ENCODE measurements at places on chromosomes 3 and 15.

DNA sequence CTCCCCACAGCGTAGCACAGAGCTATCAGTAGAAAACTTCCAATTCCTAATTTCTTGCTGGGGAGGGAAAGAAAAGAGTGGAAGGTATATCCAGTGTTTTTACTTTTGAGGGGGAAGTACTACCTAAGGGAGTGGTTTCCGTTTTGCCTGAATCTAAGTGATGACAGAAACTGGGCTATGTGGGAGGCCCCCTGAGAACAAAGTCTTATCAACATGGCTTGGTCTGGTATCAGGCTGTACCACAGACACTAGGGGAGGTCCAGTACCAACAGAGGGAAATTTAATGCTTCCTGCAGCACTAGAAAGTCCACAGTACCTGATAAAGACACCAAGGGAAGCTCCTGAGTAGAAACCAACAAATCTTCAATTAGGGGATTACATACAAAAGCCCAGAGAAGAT lies 199.2 kb downstream of the IL5RA start:
- no peak for DNase-seq

DNA sequence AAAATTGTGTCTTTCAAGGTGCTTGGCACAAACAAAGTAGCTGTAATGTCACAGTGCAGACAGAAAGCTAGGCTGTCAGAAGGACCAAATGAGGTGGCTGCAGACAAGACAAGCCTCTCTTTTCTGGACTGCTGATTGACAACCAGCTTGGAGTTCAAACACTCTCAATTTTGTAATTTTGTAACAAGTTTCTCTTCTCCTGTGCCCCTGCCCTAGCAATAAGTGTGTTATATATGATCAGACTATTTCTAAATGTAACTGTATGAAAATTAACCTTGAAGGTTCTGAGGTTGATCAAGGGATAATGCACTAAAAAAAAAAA lies 172.0 kb downstream of the P3H2 start:
- DNase-seq, result no peak

DNA sequence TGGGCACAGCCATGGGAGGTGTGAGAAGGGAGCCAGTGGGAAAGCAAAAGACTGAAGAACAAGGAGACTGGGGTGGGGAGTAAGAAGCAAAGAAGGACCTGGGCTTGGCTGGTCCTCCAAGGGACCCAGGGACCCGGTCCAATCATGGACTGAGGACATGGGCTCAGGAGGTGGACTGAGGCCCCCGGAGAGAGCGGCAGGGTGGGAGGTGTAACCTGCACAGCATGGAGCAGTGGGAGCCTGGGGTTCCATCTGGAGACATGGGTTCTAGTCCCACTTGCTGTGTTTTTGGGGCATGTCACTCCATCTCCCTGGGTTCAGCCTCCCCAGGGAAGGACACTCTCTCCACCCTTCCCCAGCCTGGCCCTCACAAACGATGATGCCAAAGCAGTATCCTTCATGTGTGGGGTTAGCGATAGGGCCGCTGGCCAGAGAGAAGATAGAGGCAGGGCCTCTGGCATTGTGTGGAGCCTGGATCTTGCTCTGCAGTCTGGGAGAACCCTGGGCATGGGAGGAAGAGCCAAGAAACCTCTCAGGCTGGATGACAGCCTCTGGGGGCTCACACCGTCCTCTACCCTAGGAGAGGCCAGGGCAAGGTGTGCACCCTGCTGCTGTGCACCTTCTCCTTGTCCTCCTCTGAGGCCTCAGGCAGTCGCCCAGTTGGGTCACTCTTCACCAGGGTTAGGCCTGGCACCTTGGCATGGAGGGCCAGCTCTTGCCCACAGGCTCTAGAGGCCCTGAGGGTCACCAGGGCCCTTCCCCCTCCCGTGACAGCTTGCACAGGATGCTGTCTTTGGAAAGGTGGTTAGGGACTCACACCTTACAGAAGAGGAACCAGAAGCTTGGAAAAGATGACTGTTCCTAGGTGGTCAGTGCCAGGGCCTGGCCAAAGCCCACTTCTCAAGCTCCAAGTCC lies 26.0 kb downstream of the FBXW12 start:
- DNase-seq, result no peak

GRCh38 chr3:191290311-191291025 lies 38.7 kb upstream of the CCDC50 start:
- DNase-seq, result no peak

DNA sequence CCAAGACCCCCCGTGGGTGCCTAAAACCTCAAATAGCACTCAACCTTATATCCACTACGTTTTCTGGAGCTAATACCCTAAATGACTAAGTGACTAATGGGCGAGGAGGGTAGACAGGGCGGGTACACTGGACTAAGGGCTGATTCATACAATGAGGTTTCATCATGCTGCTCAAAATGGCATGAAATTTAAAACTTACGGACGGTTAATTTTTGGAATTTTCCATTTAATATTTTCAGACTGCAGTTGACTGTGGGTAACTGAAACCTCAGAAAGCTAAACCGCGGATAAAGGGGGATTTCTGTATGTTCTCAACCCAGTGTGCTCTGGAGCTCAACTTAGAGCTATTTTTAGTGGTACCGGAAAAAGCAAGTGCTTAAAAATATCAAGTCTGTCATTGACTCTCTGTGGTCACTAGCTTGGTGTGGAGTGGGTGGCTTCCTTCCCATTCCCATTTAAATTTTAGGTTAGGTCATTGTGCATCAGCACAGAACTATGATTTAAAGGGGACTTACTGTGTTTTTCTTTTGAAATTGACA lies 72.9 kb downstream of the LRRC28 start:
- DNase-seq, result no peak

DNA sequence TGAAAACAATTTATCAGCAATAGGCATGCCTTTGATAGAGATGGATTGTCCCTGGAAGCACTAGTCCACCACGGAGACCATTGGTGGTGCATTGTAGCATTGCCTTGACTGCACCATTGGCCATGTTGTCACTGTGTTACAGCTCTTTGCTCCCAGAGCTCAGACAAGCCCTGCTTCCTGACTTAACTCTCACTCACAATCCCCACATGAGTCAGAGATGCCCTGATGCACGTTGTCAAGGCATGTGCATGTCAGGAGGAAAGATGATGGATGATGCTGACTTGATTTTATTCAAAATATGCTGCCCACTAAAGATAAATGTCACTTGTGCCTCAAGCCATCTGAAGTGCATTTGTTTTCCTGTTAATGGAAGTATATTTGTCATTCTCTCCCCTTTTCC lies 266.1 kb downstream of the ARRDC4 start:
- DNase-seq, result no peak

DNA sequence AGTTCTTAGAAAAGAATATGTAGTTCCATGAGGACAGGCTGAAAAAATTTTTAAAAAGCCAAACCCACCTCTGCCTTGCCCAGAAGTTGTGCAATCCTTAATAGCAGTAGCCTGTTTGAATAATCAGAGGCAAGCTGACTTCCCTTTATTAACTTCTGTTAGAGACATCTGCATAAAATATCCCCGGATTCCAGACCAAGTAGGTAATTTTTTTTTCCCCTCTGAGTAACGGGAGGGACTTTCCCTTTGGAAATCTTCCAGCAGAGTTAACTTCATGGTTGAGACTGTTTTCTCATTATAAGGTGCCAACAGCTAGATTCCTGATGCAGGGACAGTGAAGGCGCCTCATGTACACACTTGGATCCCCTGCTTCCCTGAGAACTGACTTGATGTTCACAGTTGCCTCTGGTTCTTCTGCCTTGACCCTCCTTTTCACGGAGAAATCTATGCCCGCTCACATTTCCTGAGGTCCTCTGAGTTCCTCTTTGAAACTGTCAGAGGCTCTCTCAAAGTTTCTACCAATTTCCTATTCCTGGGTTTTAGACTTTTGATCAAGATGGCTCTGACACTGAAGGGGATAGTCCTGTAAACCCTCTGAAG lies 227.6 kb upstream of the BHLHE40 start:
- no peak for DNase-seq

- no peak for DNase-seq
Measured at GRCh38 chr15:85168642-85169173, 187.1 kb downstream of the PDE8A start.

- no peak for DNase-seq
Measured at GRCh38 chr3:135618123-135618522, 347.4 kb upstream of the PPP2R3A start.

Measured in stimulated activated CD8-positive, alpha-beta memory T cell treated with anti-CD3 and anti-CD28 coated beads, Interleukin-4, amount 100 ng/mL, for 4 hours (primary cell).